ENCODE measurements at places on chromosomes 2 and 18. TPM values are rescaled to one million over a fixed set of nuclear protein-coding genes. Genes with fewer than 3 reads are reported as not detected.

Gene DQX1
- 0.98 TPM for total RNA-seq

Gene FBXO15
- 1.1 TPM for total RNA-seq

Gene CD8B2
- not detected for total RNA-seq

Gene RIT2
- not detected for total RNA-seq

Gene ATP6V1B1
- total RNA-seq: 0.74 TPM

Gene APLF
- total RNA-seq: 1.6 TPM

Gene TRABD2A
- total RNA-seq: 4.6 TPM

Gene CIB4
- not detected for total RNA-seq

Gene RSAD2
- not detected for total RNA-seq
